ENCODE measurements at places on chromosomes 11 and 22.
A peak's percentile ranks its signal among the peaks of the same experiment; 100 is the strongest.

GRCh38 chr11:34167961-34168360, 62.5 kb downstream of the NAT10 start:
- no peak for DNase-seq

DNA sequence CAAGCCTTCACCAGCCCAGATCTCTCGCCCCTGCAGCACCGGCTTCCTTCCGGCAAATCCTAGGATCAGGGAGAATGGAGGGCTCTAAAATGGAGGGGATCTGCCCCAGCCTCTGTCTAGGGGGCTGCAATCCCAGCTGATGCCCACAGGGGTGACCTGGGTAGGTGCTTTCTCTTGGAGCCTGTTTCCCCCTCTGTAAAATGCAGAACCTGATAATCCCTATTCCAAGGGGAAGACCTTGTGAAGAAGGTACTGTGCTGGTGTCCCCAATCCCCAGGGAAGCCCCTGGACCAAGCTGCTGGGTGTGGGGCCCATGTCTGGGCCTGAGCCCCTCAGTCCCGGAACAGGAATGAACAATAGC, 2.8 kb downstream of the EMID1 start:
- DNase-seq = no peak

GRCh38 chr11:17098658-17099057, 21.2 kb upstream of the RPS13 start:
- no peak for DNase-seq

DNA sequence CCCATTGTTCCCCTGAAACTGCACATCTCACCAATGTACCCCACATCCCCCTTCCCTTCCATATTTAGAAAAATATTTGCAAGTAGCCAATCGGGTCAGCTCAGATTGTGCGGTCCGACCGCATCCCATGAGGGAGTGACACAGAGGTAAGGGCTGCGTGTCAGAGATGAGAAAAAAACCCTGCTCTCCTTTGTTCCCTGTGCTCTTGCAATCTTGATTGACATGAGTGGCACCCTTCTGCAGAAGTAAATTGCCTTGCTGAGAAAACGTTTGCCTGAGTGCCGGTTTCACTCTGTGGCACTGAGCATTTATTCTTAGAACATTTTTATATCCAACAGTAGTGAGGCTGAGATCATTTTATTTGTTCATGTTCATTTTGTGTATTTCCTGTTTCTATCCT, 81.6 kb upstream of the CCDC90B start:
- DNase-seq = no peak

GRCh38 chr22:43858156-43858895, 4.0 kb downstream of the SULT4A1 start:
- DNase-seq = peak; percentile 34

GRCh38 chr22:31897842-31898805, 46.2 kb upstream of the YWHAH start:
- no peak for DNase-seq

DNA sequence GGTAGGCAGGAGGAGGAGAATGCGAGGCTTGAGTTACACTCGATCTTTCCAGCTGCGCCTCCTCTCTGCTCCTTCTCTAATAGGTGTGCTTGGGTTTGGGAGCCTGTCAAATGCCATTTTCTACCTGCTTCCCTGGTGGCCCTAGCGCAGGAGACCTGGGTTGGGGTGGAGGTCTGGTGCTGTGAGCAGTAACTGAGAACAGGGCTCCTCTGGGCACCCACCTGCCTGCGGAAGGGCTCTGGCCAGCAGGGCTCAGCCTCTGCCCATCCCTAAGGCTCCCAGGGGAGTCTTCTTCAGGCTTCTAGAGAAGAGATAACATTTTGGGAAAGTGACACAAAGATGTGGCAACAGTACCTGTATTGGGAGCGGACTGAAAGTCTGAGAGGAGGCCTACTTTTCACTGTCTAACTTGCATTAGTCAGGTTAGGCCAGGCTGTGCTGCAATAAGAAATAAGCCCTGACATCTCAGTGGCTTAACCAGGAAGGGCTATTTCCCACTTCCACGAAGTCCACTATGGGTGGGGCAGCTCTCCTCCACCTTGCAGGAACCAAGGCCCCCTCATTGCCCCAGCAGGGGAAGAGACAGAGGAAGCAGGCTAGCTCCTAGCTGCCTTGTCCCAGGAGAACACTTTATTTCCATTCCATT, 7.7 kb upstream of the LTO1 start:
- no peak for DNase-seq

DNA sequence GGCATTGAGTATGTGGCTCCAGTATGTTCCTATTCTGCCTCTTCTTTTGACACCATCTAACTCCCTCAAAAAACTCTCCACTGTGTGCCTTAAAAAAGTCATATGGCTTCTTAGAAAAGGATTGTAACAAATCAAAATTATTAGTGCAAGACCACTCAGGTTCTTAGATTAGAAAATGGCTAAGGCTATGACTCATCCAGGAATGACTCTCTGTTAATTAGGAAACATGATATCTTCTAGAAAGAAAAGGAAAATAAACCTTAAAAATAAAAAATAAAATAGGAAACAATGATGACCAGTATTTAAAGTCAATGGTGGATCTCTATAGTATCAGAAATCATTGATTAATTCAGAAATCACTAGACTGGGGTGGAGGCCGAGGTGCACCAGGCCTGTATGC, 21.7 kb downstream of the SLC25A17 start:
- DNase-seq = no peak

DNA sequence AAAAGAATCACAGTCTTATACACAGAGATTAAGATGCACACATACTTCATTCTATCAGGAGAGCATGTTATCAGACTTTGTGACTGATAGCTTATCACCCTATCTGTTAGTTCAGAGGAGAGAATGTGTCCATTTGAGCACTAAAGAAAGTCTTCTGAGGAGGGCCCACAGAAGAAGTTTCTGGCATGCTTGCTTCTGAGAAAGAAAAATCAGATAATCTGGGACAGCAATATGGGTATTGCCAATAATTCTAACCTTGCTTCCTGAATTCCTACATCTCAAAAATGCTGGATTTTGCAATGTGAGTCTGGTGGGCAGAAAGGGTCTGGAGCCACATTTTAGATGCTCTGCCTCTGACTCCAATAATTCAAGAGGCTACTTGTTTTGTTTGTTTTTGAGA, 128.9 kb downstream of the RBFOX2 start:
- no peak for DNase-seq

- no peak for DNase-seq
Measured at GRCh38 chr22:19744350-19745006, 16.1 kb upstream of the TBX1 start.

- DNase-seq = no peak
Measured at GRCh38 chr11:86374586-86374985, at the start of gene CCDC81. CCDC81 (plus strand) TSS chr11:86374887; CDS start chr11:86375164, 277 bp downstream.

DNA sequence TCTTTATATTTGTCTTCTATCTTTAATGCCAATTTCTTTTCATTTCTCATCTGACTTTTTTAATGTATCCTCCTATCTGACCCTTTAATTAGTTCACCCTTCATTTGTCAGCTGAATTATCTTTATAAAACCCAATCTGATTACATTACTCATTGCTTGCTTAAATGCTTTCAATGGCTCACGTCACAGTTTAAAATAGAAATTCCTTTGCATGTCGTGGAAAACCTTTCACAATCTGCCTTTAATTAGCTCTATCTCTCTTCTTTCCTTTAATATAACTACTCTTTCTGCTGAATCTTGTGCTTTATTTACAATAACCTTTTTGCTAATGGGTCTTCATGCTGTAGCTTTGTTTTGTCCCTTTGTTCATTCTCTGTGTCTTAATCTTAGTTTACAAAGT, 125.7 kb downstream of the DYNC2H1 start:
- DNase-seq = no peak

GRCh38 chr11:45057938-45058646, 88.3 kb upstream of the PRDM11 start:
- no peak for DNase-seq

DNA sequence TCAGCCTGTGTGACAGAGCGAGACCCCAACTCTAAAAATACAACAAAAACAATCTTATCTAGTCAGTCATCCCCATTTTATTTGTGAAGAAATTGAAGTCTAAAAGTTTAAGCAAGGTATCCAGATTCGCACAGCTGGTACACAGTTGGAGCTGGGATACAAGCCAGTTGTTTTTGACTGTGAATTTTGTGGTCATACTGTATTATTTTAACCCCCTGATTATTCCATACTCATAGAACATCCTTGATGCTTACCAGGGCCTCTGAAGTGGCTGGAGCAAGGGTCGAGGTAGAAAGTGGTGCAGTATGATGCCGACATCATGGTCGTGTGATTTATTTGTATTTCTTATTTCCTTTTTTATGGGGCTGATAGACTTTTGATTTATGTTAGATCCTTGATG, 50.0 kb downstream of the BID start:
- no peak for DNase-seq

DNA sequence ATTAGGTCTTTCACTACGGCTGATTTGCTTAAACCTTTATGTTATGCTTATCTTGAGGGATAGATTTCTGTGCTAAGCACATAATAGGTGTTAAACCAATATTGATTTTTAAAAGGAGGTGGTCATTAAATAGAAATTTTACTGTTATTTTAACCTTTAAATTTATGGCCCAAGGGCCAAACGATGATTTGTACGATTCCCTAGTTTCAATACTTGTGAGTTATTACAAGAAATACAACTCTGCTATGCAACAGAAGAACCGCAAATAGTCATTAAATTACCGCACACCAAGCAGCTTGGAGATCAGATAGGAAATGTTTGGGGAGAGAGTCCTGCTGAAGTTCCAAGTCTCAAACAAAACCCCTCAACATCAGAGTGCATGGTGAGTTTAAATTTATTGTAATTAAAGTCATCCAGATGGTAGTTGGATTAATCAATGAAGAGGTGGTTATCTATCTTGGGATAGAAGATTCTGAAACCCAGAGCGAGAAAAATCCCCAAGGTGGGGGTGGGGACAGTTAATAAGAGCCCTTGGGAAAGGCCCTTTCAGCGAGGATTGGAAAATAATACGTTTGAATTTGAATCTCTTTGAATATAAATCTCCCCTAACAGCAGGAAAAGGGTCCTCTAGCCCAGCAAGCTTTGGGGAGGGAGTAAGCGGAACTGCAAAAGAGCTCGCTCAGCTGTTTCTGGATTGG, 805 bp upstream of the QSER1 start:
- DNase-seq = peak; percentile 13

- DNase-seq = no peak
Measured at GRCh38 chr11:40100162-40100553, 1359.3 kb downstream of the LRRC4C start.

All from COR-L47 (cell line).